Activated CD8-positive, alpha-beta memory T cell treated with anti-CD3 and anti-CD28 coated beads for 36 hours (primary cell): ENCODE measurements at places on chromosomes 7 and 10. TPM values are rescaled to one million over a fixed set of nuclear protein-coding genes. Genes with fewer than 3 reads are reported as not detected.

Gene SPAM1
- not detected for total RNA-seq

Gene CFAP43
- total RNA-seq, result not detected

Gene PIP
- total RNA-seq, result not detected

Gene CLRN3
- not detected for total RNA-seq

Gene RPP38
- total RNA-seq, result 24.8 TPM

Gene PNLIPRP1
- not detected for total RNA-seq

Gene MRPS16
- 150 TPM for total RNA-seq

Gene SORCS3
- total RNA-seq, result not detected

Gene FAM25A
- total RNA-seq, result not detected

Gene PPP3CB
- total RNA-seq, result 39.1 TPM

Gene PHYHIPL
- not detected for total RNA-seq

Gene KCTD7
- 10.0 TPM for total RNA-seq

Gene AGR2
- not detected for total RNA-seq

Gene CPA2
- total RNA-seq, result not detected

Gene ACTL6B
- not detected for total RNA-seq
